Stimulated activated CD8-positive, alpha-beta memory T cell treated with anti-CD3 and anti-CD28 coated beads, Interleukin-4, amount 100 ng/mL, for 4 hours (primary cell): ENCODE measurements at places on chromosomes 6 and 20.

DNA sequence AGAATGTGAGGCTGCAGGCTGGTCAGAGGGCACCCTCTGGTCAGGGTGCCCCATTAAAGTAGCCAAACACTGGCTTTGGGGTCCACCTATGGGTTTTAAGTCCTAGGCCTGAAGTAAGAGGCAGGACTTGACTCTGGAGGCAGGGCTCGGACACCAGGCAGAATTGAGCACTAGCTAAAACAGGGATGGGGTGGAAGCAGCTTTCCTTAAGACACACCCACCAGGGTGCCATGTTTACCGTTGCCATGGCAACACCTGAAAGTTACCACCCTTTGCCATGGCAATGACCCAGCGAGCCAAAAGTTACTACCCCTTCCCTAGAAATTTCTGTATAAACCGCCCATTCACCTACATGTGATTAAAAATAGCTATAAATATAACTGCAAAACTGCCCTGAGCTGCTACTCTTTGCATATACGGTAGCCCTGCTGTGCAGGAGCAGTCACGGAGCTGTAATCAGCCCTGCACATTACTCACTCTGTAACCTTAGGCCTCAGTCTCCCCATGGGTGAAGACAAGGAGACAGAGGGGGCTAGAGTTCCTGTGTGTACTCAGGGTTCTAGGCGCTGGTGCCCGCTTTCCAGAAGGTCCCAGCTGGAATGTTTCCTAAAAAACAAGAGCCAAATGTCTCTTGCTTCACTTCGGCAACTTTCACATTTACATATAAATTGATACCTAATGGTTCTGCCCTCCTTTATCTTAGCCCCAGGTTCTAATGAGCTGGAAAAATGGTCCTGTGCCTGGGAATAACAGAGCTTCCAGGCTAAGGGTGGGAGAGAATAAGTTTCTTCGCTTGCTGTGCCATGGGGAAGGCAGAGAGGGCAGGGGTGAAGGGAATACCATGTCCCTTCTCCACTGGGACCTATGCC is 27.2 kb upstream of the SRSF6 start:
- DNase-seq = no peak

GRCh38 chr6:125678601-125679000 is 70.8 kb upstream of the HEY2 start:
- no peak for DNase-seq

DNA sequence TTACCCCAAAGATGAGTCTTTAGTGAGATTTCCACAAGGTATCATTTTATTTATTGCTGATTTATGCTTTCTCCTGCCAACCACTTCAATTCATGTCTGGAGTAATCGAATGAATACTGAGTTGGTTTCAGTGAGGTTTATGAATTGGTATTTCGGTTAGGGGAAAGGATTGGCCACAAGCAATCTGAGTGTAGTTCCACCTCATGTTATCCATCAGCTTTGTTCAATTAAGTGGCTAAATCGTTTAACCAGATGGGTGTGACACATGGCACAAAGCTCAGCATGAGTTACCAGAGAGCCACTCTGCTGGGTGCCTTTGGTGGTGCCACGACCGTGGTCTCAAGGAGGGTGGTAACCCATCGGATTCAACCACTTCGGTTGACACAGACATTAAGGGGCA is 148.2 kb downstream of the FNDC1 start:
- DNase-seq = no peak

DNA sequence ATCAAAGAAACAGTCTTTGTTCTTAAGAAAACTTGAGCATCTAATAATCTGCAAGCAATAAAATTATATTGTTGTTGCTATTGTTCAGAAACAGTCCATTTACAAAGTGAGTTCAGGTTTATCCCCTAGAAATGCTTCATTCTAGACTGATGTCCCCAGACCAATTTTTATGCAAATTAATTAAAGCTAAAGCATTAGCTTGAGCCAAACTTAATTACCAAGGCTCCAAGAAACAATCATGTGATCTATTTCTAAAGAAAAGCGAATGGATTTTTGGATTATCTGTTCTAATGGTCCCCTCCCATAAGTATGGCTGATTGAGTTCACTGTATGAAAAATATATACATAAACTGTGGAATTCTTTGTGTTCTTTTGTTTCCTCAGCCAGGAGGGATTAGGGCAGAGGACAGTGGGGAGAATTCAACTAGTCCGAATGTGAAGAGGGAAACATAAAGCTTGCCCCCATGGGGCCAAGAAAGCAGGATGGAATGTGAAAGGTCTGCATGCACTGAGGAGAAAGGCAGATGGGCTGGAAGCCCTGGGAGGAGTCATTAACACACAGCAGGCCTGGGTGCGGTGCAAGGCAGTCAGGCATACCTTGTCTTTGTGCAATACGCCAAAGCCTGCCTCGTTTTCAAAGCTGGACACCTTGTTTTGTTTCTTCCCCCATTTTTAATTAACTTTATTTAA is 597.1 kb downstream of the KIF16B start:
- no peak for DNase-seq

- no peak for DNase-seq
Measured at GRCh38 chr6:162244031-162244430, 483.5 kb downstream of the PRKN start.

DNA sequence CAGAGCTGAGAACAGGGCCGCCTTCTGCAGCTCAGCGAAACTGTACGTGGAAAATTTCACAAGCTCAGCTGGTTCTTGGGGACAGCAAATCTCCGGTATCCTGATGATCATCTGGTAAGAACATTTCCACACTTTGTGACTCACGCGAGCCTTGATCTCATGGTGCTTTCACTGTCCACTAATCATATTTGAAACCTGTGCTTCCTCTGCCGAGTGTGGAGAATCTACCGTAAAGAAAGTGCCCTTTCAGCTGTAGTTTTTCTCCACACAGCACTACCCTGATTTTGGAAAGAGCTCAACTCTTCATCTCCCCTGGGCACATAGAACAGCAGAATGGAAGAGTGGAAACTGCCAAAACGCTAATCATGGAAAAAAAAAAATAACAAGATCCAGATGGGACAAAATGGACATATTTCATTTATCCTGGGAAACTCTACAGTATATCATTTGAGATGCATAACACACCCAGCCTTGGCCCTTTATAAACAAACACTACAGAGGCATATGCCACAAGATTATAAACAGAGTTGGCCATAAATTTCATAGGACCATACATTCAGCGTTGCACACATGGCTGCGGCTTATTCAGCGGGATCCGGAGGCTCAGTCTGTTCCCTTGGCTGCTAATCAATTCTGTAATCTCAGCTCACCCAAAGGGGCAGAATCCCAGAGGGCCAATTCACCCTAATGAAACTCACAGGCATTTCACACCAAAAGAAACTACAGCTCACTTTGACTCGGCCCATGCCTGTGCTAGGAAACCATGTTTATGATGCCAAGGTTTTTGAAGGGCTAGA is 434.5 kb downstream of the HDGFL1 start:
- DNase-seq = no peak

DNA sequence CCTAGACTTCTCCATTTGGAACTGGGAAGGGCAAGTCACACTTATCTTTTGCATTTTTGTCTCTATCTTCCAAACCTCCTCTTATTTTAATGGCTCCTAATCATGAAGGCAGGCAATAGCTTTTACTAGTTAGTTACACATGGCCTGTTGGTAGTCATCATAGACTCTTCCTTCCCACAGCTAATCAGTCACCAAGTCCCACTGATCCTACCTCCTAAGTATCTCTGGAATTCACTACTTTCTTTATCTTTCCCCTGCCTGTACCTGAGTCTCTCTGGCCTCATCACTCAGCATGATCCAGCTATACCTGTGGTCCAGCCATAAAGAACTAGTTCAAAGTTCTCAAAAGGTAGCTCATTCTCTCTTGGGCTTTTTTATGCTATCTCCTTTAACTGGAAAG is 18.8 kb downstream of the TMX4 start:
- no peak for DNase-seq

DNA sequence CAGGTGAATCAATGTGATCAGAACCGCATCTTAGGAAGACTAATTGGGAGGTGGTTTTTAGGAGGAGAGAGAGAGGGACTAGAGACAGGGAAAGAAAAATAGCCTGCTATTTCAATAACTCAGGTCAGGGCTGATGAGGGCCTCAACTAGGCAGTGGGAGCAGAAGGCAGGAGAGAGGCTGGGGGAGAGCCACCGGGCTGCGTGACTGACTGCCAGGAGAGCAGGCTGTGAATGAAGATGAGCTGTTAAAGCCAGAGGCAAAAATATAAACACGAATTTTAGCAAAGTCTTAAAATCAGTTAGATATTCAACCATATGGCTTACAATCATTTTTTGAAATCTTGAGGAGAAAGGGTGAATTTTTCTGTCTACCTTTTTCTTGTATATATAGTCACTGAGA is 149.6 kb downstream of the IPCEF1 start:
- DNase-seq = no peak

DNA sequence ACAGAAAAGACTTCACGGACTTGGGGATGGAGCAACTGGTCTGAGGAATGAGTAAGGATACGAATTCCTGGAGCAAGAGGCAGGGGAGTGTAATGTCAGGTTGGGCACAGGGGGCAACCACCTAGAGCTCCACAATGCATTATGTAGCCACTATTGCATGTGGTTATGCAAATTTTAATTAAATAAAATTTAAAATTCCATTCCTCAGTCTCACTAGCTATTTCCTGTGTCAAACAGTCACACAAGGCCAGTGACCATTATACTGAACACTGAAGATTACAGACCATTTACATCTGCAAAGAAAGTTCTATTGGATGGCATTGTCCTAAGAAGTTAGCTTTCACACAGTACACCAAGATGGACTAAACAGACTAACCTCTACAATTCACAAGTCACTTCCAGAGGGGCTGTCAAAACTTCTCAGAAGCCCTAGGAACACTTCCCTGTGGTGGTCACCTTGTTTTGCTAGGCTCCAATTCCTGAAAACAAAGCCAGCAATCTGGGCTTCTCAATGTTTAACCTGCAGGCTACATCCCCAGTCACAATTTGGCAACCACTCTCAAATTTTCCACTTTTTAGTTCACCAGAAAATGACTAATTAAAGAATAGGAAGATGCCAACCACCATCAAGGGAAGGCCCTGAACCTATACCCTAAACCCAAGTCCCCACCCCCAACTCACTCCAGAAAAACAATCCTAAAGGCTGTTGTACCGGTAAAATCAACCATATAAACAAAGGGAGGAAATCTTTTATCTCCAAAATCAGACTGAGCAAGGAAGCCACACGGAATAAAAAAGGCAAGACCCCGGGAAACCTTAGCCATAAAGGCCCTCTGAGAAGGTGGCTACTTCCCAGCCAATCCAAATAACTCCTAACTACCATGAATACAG is 34.2 kb upstream of the C20orf203 start:
- DNase-seq = no peak

DNA sequence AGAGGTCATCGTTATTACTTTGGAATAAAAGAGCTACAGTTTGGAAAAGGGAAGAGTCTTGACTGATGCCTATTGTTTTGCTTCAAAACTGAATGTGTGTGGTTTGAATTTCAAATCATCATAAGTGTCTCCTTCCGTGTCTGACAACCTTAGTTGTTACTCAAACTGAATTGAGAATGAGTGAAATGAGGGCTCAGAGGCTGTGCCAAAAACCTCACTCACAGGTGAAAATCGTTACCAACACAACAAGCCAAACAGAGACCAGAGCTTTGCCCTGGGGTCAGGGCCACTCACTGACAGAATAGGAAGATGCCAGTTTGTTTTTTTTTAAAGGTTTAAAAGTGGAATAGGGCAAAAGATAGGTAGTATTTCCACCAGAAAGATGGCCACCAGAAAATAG is 15.2 kb upstream of the SIRT5 start:
- DNase-seq = no peak

- DNase-seq = no peak
Measured at GRCh38 chr6:17102258-17102870, 514 bp downstream of the STMND1 start.

- DNase-seq = no peak
Measured at GRCh38 chr20:60565551-60565950, 607.3 kb downstream of the CDH26 start.

- no peak for DNase-seq
Measured at GRCh38 chr20:43969028-43969447, 54.4 kb downstream of the TOX2 start.

- DNase-seq = no peak
Measured at GRCh38 chr6:15399641-15400470, 154.0 kb downstream of the JARID2 start.

- no peak for DNase-seq
Measured at GRCh38 chr6:6646384-6646783, 57.9 kb downstream of the LY86 start.

GRCh38 chr20:47353692-47354463 is 2.6 kb downstream of the ZMYND8 start:
- DNase-seq = no peak

DNA sequence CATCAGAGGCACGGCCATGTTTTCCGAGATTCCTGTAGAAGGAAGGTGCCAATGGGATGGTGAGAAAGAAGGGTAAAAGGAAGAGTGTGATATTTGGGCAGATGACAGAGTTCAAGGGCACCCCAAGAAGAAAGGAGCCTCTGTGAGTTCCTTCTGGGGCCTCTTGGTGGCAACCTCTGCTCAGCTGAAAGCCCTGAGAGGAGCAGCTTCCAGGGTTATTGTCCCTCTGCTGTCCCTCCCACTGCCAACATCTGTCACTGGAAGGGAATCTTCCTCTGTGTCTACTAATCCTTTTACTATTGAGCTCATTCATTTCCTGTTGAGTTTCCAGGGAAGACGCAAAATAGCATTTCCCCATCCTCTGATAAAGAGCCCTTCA is 40.0 kb upstream of the KCNK16 start:
- DNase-seq = no peak

- DNase-seq = no peak
Measured at GRCh38 chr6:156175971-156176421, 601.2 kb upstream of the ARID1B start.

DNA sequence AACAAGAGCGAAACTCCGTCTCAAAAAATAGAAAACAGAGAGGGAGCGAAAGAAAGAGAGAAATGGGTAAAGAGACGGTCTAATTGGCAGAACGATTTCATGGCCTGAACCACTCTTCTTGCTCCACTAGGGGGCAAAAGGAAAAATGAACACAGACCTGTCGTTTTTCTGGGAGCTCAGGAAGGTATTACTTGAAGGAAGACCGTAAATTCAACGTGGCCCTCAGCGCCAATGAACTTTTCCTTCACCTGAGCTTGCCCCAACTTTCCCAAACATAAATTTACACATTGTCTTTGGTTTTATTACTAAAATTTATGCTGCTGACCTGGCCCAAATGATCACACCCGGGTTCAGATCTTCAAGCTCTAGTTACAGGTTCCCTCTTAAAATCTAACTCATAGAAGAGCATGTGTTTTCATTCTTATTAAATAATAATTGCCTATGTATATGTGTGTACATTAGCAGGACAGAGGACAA is 67.3 kb downstream of the ATP9A start:
- no peak for DNase-seq

DNA sequence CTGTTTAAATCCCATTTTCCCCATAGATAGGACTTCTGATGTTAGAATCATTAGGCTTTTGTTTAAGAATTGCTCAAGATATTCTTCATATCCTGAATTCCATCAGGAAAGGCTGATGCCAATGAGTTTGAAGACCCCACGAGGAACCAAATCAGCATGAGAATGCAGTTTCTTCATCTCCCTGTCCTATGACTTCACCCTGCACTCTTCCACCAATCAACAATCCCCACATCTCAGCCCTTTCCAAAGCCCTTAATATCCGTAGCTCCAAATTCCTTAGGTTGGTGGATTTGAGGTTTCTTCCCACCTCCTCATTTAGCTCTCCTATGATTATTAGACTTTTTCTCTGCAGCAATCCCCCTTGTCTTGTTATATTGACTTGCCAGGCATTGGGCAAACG is 88.3 kb upstream of the PRND start:
- no peak for DNase-seq
